HepG2 (cell line): ENCODE measurements at places on chromosomes 2 and 18. TPM values are rescaled to one million over a fixed set of nuclear protein-coding genes. Genes with fewer than 3 reads are reported as not detected.

GRCh38 chr2:158928515-158928914 is 39.9 kb upstream of the TANC1 start:
- H3K36me3 ChIP-seq, result no peaks in the 10 kb centered on the region
- H3K27ac ChIP-seq, result no peak overlapping the region
- H3K27me3 ChIP-seq, result no peaks in the 10 kb centered on the region
- H3K4me1 ChIP-seq, result no peaks in the 10 kb centered on the region
- no peak for DNase-seq

- peaks cover 30% of the 10 kb centered on the region for H3K4me1 ChIP-seq
- H3K27ac ChIP-seq, result no peak overlapping the region
- no peaks in the 10 kb centered on the region for H3K36me3 ChIP-seq
- no peak for DNase-seq
- H3K4me3 ChIP-seq, result no peak overlapping the region
- H3K27me3 ChIP-seq, result no peaks in the 10 kb centered on the region
Observed at GRCh38 chr2:145748927-145749326, 1229.0 kb upstream of the ZEB2 start.

GRCh38 chr2:148903979-148904378 is 29.0 kb downstream of the KIF5C start:
- no peak overlapping the region for H3K27ac ChIP-seq
- DNase-seq, result no peak
- no peaks in the 10 kb centered on the region for H3K36me3 ChIP-seq
- no peaks in the 10 kb centered on the region for H3K4me1 ChIP-seq

GRCh38 chr2:73920577-73921545 is 5.8 kb upstream of the DGUOK start:
- peaks cover 5% of the 10 kb centered on the region; the same call in 2 of the 3 replicates for H3K27me3 ChIP-seq
- no peak overlapping the region for H3K27ac ChIP-seq
- peaks cover 13% of the 10 kb centered on the region for H3K4me1 ChIP-seq

UGT1A8 gene
- total RNA-seq, result not detected in 2 replicates

DNA sequence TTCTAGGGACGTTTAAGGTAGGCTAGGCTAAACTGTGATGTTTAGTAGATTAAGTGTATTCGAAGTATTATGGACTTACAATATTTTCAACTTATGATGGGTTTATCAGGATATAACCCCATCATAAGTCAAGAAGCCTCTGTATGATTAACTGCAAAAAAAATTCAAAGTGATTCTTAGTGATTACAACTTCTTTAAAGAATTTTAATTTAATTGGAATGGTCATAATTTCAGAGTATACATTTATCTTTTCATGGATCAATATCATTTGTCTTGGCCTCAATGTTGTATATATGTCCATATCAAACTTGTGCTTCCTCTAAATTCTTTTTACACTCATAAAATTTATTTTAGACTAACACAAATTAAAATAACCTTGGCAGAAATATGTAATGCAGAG is 183.3 kb upstream of the LRP1B start:
- no peaks in the 10 kb centered on the region for H3K36me3 ChIP-seq
- no peak for DNase-seq
- H3K4me3 ChIP-seq, result no peak overlapping the region
- no peaks in the 10 kb centered on the region for H3K27me3 ChIP-seq
- no peaks in the 10 kb centered on the region for H3K4me1 ChIP-seq
- no peak overlapping the region for H3K27ac ChIP-seq

GRCh38 chr2:235854276-235854675 is 313.9 kb downstream of the GBX2 start:
- H3K27ac ChIP-seq, result no peak overlapping the region
- no peak overlapping the region for H3K4me3 ChIP-seq
- H3K4me1 ChIP-seq, result no peaks in the 10 kb centered on the region

MDH1B gene
- total RNA-seq, result 0.86 and 0.91 TPM in 2 replicates

LYPD6 gene
- 0.06 and 0.07 TPM in 2 replicates for total RNA-seq

DNA sequence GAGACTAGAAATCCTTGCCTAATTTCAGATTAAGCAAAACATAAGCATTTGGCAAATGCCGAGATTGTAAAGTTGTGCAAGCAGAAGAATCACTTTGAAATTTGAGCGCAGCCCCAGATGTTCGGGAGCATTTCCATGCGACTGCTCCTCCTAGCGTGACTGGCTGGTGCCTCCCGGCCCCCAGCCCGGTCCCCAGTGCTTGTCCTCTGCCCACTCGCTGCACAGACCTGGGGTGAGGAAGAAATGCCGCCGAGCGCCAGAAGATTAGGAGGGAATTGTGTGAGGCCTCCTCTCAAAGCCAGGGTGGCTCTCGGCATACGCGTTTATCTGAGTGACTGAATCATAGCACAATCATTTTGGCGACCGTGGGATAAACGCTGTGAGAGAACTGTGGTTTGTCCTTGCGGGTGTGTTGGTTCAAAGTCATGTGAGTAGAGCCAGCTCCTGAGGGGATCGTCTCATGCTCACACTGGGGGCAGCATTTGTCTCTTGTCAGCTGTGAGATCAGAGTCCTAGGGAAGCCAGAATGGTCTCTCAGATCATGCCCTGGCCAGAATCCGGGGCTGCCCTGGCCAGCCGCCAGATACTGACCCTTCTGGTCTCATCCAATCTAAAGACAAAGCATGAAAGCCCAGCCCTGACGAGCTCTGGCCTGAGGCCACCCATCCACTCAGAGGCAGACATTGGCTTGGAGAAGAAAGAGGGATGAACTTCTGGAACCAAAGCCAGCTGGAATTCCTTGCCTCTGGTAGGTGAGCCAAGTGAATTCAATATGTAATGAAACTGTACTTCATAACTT is 189.3 kb downstream of the SH3RF3 start:
- peaks cover 17% of the 10 kb centered on the region for H3K4me1 ChIP-seq
- no peaks in the 10 kb centered on the region for H3K36me3 ChIP-seq
- DNase-seq, result peak; percentile 20
- H3K27me3 ChIP-seq, result peaks cover 43% of the 10 kb centered on the region

DNA sequence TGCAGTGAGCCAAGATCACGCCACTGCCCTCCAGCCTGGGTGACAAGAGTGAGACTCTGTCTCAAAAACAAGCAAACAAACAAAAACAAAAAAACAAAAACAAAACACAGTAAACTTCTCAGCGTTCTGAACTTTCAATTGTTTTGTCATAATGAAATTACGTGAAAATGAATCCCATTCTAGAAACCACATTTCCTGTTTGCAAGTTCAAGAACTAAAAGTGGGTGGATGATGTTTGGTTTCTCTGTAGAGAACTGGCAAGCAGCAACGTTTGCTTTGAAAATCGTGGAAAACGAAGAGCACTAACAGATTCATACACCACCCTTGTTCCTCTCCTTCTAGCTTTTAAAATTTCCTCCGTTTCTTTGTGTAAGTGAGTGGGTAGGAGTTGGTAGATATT is 226.1 kb upstream of the LYPD1 start:
- no peaks in the 10 kb centered on the region for H3K36me3 ChIP-seq
- no peak overlapping the region for H3K4me3 ChIP-seq
- H3K27me3 ChIP-seq, result no peaks in the 10 kb centered on the region
- no peak for DNase-seq

SIGLEC15 gene
- total RNA-seq, result not detected in 2 replicates

GRCh38 chr2:71945603-71945959 is 202.1 kb downstream of the CYP26B1 start:
- H3K27ac ChIP-seq, result no peak overlapping the region
- no peak for DNase-seq
- H3K27me3 ChIP-seq, result peaks cover 70% of the 10 kb centered on the region
- no peaks in the 10 kb centered on the region for H3K4me1 ChIP-seq
- no peak overlapping the region for H3K4me3 ChIP-seq

- peaks cover 10% of the 10 kb centered on the region for H3K4me1 ChIP-seq
- DNase-seq, result no peak
- H3K36me3 ChIP-seq, result no peaks in the 10 kb centered on the region
- no peak overlapping the region for H3K27ac ChIP-seq
Observed at GRCh38 chr2:128692895-128693742, 374.5 kb upstream of the HS6ST1 start.

- H3K4me3 ChIP-seq, result no peak overlapping the region
- H3K27ac ChIP-seq, result no peak overlapping the region
- no peaks in the 10 kb centered on the region for H3K36me3 ChIP-seq
- 0 out of 3 replicates have a peak, but pooled peaks cover 3% of the 10 kb centered on the region for H3K27me3 ChIP-seq
Observed at GRCh38 chr18:70523035-70523791, 234.4 kb downstream of the SOCS6 start.

DNAJC5G gene
- not detected in 2 replicates for total RNA-seq
